ENCODE measurements at places on chromosomes 3 and 15.

- DNase-seq: no peak
Observed at GRCh38 chr3:149280671-149281349, 52.6 kb downstream of the TM4SF18 start.

DNA sequence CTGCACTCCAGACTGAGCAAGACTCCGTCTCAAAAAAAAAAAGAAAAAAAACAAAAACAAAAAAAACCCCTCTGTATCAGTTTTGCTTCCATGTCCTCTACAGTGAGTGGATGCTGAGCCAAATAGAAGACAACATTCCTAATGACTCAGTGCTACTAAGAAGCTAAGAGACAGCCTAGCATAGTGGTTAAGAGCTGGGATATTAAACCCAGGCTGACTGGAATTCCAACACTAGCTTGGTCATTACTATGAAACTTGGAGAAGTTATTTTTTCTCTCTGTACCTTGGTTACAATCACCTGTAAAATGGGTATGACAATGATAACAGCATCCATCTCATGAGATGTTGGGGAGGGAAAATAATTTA is 60.9 kb upstream of the PYGO1 start:
- DNase-seq: no peak

DNA sequence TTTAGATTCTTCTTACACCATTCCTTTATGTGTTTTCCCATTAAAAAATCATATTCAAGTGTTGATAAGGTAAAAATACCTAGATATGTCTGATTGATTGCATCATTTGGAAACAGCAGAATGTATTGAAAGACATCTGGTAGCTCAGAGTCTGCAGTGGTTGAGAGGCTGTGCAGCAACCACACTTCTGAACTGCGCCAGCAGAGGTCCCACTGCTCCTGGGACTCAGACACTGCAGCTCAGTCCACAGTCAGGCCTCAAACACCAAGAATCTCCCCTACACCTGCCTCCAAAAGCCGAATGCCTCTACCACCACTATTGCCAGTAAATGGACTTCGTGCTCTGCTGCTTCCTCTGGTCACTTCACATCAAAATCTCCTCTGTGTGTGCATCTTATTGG is 176.9 kb upstream of the LMCD1 start:
- DNase-seq: no peak

- no peak for DNase-seq
Observed at GRCh38 chr15:47334805-47335535, 382.3 kb upstream of the SEMA6D start.

DNA sequence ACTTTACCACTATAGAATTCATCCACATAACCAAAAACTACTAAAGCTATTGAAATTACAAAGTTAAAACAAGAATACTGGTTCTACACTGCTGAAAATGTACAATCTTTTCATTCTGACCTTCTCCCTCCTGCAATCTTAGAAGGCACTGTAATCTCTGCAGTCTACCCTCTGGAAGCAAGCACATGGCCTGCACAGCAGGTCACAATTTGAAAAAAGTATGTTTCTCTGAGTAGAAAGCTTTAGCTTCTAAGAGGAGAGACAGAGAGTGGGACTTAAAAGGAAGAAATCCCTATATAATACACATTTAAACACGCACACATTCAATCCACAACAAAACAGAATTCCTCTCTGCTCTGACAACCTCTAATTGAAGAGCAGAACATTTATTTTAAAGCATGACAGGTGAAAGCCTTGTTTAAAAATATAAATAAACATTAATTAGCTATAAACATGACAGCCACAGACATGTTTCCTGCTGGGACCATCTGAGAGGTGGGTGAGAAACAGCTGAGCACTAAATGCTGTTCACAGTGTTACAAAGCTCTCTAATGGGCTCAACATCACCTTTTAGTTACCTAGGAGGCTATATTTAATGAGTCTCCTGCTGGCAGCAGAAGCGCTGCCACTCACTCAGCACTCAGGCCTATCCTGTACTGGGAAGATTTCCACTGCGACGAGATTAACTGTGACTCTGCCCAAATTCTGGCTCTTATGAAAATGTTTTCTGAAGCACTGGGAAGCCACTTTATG is 447.4 kb downstream of the AGBL1 start:
- no peak for DNase-seq

Measured in ovary (tissue), 10 donors.